ENCODE measurements at places on chromosomes 6 and 20.
A peak's percentile ranks its signal among the peaks of the same experiment; 100 is the strongest.

- no peak for DNase-seq
Measured at GRCh38 chr6:33190504-33191107, 1.7 kb downstream of the COL11A2 start.

DNA sequence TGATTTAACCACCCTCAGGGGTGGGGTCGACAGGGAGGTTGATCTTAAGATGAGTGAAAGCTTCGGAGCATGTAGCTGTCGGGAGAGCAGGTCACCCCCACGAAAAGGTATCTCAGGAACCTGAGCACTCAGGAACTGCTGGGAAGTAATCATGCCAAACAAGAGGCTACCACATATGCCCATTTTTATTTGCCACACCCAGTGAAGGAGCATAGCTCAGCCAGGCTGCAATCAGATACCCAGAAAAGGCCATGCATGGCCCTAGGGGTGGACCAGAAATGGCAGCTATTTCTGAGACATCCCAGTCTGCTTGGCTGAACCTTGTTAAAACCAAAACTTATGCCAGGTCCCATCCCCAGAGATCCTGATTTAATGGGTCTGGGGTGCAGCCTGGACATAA is 72.7 kb upstream of the ISM1 start:
- no peak for DNase-seq

DNA sequence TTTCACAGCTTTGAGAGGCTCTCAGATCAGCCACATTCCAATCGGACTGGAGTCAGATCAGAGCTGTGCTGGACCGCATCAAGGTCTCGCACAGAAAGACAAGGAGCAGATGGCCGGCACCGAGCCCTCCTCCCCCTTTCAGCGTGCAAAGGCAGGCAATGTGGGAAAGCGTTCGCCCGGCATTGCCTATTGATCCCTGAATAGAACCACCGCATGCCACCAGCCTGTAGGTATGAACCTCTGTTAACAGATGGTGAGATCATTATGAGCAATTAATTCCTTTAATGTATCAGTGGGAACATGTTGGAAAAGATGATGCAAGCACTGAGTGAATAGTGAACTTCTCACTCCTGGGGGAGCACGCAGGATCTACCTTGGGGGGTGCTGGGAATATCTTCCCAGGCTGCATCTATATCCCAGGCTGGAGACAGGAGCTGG is 117.5 kb upstream of the ID4 start:
- no peak for DNase-seq

- no peak for DNase-seq
Measured at GRCh38 chr20:823574-823902, 10.0 kb upstream of the FAM110A start.

DNA sequence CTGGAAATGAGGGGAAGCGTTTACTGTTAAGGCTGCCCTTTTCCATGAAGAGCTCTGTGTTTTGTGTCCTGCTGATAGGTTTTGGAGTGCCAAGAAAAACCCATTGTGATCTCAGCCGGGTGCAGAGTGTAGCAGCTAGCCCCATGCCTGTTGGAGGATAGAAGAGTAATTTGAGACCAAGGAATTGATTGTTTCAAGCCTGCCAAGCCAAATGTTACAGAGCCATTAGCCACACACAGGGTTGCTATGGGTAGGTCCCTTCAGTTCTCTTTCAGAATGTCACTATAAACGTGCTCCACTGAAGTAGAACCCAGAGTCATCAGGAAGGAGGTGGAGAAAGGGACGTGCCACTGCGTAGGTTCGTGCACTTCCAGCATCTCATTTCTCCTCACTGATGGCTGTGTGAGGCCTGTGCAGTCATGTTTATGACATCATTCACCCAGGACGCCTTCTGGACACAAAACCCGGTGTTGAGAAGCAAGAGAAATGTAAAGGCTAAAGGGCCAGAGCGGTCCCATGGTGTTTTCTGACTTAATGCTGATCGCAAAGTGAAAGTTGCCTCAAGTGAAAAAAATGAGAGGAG is 6.6 kb downstream of the GMPR start:
- DNase-seq, result peak; percentile 52

- no peak for DNase-seq
Measured at GRCh38 chr6:159978291-159979135, 9.6 kb downstream of the IGF2R start.

GRCh38 chr20:32605167-32605656 is 20.1 kb upstream of the NOL4L start:
- no peak for DNase-seq

All from stromal cell of bone marrow (primary cell).